ENCODE measurements at places on chromosomes 12 and 14. TPM values are rescaled to one million over a fixed set of nuclear protein-coding genes. Genes with fewer than 3 reads are reported as not detected.

- no peak for DNase-seq
Measured at GRCh38 chr12:67446716-67447115, 177.6 kb downstream of the CAND1 start.

GRCh38 chr14:99736603-99737371, 52.7 kb downstream of the CYP46A1 start:
- no peak for DNase-seq

RNASE1 gene
- 6.2 TPM for total RNA-seq

GRCh38 chr12:116759783-116760621, 21.9 kb downstream of the RNFT2 start:
- DNase-seq = peak; percentile 77

GPR162 gene
- 8.2 TPM for total RNA-seq

DNA sequence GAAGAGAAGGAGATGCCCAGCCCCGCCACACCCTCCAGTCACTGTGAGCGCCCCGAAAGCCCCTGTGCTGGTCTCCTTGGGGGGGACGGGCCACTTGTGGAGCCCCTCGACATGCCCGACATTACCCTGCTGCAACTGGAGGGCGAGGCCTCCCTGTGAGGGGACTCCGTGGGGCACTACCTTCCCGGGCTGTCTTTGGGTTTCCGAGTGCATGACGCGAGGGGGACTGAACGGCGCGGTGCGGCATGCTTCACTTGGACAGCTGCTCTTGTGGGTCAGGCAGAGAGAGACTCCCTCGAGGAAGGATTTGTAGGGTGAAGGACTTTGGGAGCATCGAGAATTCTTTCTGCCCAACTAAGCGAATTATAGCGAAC, 1.1 kb downstream of the CCDC184 start:
- DNase-seq = no peak

DNA sequence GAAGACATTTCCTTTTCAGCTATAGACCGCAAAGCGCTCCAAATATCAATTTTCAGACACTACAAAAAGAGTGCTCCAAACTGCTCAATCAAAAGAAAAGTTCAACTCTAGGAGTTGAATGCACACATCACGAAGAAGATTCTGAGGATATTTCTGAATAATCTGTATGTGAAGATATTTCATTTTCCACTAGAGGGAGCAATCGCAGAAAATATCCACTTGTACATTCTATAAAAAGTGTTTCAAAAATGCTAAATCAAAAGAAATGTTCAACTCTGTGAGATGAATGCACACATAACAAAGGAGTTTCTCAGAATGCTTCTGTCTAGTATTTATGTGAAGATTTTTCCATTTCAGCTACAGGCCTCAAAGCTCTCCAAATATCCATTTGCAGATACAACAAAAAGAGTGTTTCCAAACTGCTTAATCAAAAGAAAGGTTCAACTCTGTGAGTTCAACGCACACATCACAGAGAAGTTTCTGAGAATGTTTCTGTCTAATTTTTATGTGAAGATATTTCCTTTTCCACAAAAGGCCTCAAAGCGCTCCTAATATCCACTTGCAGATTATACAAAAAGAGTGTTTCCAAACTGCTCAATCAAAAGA, 643.8 kb upstream of the ALG10B start:
- no peak for DNase-seq

KRT2 gene
- not detected for total RNA-seq

DUSP16 gene
- total RNA-seq = 51.9 TPM

FZD10 gene
- total RNA-seq = 1.1 TPM

GRCh38 chr14:84482256-84483071, 1047.5 kb upstream of the FLRT2 start:
- no peak for DNase-seq

DNA sequence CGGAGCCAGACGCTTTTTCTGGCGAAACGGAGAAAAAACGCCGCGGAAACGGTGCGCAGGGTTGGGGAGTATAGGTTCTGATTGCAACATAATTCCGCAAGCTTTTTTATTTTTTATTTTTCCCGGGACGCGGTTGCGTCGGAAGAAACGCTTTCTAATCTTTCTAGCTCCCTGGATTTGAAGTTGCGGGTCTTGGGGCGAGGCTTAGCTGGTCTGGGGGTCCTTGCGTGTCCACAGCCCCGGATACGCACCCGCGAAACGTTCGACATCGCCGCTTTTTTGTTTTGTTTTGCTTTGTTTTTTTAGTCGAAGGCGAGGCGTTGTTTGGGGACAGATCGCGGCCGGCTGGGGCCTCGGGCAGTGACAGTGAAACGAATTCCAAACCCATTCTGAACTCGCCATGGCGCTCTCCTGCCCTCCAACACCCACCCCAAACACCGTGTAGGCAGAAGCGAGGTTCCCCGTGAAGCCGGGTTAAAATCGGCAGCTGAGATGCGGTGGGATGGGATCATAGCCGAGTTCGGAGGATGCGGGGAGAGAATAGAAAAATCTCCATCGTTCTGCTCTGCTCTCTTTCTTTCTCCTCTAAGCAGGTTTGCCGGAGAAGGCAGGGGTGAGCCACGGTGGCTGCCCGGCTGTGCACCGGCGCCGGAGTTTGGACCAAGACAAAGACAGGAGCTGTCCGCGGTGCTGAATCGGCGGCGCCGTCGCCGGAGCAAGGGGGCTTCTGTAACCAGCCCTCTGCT, 8.1 kb upstream of the LHX5 start:
- DNase-seq = peak; percentile 91

DAO gene
- total RNA-seq = 0.17 TPM

KRT85 gene
- not detected for total RNA-seq

SRRM4 gene
- total RNA-seq = 0.96 TPM

DNA sequence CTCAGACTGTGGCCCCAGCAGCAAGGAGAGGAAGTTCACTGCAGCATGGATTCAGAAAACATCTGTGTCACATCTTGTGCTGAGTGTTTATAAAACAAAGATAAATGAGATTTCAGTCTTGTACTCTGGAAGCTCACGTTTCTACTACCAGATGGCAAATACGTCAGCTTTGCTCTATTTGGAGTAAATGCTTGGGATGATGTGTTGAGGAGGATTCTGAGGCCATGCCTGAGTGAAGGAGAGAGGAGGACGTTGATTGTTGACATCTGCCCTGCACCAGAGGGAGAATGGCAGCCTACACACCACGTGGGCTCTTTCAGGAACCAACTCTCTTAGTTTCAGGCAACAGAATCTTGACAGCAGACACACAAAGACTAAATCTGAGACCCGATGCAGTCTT, 188.9 kb downstream of the TMEM132C start:
- no peak for DNase-seq

GRCh38 chr12:12577786-12578185, 15.1 kb upstream of the DUSP16 start:
- DNase-seq = no peak

DNA sequence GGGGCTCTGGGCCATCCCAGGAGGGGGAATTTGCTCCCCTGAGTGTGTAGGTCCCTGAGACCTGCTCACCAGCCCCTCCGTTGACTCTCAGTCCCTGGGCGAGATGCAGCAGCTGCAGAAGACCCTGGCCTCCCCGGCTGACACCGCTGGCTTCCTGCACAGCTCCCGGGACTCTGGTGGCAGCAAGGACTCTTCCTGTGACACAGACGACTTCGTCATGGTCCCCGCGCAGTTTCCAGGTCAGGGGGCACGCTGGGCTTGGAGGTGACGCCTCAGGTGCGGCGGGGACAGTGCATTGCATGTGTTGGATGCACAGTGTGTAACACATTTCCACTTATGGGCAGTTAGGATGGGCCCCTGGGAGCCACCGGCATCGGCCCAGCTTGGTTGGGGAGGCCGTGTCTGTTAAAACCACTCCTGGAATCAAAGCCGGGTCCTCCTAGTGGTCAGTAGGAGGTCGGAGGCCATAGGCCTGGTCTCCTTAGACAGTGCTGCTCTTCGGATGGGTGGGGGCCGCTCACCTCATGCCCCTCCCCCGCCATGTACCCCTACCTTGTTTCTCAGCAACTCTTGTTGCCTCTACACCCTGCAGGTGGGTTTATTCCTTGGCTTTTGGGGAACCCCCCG, 17.1 kb upstream of the PUS1 start:
- no peak for DNase-seq

- no peak for DNase-seq
Measured at GRCh38 chr12:64670019-64670418, 59.7 kb downstream of the RASSF3 start.

- no peak for DNase-seq
Measured at GRCh38 chr12:57049119-57049446, 846 bp downstream of the MYO1A start.

ZC2HC1C gene
- 1.3 TPM for total RNA-seq

PTPRO gene
- 0.57 TPM for total RNA-seq

DNA sequence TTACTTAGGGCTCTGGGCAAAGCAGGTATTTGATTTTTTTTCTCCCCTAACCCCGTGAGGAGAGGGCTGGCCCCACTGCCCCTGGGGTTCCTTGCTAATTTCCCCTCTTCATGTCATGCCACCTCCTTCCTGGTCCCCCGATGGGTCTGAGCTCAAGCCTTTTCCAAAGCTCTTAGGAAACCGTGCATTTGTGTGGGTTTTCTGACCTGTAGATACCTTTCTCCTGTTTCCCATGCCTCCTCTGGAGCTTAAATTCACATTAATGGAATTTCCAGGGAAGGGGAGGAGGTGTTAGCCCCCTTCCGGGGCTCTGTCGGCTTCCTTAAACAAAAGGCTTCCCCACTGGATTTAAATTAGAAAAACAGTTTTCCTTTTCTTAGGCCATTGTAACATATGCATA, 12.6 kb downstream of the SFSWAP start:
- peak; percentile 39 for DNase-seq

DNA sequence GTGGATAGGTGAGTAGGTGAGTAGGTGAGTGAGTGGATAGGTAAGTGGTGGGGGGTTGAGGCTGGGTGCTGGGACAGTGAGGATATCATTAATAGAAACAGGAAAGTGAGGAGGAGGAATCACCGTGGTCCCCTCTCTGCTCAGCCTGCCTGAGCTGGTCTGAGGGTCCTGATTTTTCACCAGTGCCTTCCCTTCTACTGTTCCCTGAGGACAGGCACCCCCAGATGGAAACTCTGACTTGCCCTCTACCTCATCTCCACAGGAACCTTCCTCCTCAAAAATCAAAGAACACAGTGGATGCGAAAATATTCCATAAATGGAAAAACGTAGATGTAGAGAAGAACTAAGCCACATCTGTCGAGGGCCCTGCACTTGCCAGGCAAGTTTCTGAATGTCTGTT, 1.9 kb downstream of the GPR68 start:
- DNase-seq = no peak

- DNase-seq = no peak
Measured at GRCh38 chr14:80233470-80234089, 22.3 kb upstream of the DIO2 start.

- peak; percentile 71 for DNase-seq
Measured at GRCh38 chr14:69013943-69014782, 35.1 kb upstream of the ACTN1 start.

DNA sequence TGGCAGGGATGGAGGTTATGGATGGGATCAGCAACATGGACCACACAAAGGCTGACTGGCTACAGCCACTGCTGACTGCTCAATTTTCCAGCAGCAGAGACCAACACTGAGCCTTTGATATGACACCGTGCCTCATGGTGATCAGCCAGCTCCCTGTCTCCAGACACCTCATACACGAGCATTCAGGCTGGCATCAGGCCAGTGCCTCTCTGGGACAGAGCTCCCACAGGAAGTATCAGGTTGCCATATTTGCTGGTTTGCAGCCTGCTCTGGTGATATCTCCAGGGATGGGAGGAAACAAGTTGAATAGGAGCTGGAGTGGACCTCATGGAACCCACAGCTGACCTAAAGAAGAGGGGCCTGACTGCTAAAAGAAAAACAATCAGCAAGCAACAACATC, 471.2 kb upstream of the ATXN7L3B start:
- DNase-seq = no peak

- no peak for DNase-seq
Measured at GRCh38 chr12:640773-641172, 22.5 kb downstream of the NINJ2 start.

- DNase-seq = no peak
Measured at GRCh38 chr12:75712223-75712622, 200.8 kb upstream of the KRR1 start.

PPP4R4 gene
- total RNA-seq = 8.1 TPM

RD3L gene
- not detected for total RNA-seq

DNA sequence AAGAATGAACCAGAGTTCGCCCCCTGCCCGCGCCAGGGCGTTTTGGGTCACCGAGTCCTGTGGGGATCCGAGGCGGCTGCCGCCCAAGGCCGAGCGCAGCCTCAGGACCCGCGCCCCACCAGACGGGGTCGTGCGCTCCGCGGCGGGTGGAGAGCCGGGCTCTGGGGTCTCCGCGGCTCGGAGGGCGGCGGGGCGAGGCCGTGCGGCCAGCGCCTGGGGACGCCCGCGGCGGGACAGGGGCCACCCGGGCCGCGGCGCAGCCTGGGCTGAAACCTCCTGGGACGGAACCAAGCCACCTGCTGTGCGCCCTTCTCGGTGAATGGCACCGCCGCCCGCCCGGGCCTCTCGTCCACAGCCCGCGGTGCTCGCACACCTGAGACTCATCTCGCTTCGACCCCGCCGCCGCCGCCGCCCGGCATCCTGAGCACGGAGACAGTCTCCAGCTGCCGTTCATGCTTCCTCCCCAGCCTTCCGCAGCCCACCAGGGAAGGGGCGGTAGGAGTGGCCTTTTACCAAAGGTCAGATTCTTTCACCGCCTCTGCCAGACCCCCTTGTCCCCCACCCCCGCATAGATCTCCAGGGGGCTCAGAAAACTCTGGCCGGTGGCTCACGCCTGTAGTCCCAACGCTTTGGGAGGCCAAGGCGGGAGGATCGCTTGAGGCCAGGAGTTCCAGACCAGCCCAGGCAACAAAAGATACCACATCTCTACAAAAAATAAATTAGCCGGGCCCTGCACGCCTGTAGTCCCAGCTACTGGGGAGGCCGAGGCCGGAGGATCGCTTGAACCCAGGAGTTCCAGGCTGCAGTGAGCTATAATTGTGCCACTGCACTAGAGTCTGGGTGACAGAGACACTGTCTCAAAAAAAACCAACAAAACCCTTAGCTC, 901 bp downstream of the B3GNT4 start:
- peak; percentile 48 for DNase-seq

ETNK1 gene
- 79.2 TPM for total RNA-seq

HOXC13 gene
- not detected for total RNA-seq

IAPP gene
- total RNA-seq = not detected

- DNase-seq = peak; percentile 94
Measured at GRCh38 chr14:23120541-23121251, 1.6 kb upstream of the CEBPE start.

DNA sequence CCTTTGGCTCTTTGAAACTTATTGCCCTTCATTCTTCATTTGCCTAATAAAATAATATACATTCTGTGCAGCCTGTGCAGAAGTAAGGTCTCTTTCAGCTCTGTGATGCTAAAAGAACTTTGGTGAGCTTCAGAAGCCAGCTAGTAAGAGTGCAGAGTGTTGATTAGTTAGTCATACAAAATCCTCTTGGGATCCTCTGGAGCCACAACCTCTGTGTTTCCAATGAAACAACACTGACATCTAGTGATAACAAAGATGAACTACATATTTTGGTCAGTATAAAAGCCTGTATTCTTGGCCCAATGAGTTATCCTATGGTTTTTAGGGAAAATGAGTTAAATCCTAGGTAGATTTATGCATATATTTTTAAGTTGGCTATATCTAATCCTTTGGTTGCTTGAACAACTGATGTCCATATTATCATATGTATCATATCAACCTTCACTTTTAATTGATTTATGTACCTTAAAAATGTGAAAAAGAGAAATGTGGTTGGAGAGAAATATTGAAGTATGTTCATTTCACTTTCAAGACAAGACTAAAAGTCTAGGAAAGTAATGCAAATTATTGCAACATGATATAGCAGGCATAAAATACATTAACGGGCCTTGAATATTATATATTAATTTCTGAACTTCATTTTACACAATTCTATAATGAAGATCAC, 158.4 kb downstream of the KLHL28 start:
- no peak for DNase-seq
